ENCODE measurements at places on chromosomes 1 and 21.

- H3K27ac ChIP-seq: no peak overlapping the region
- H3K36me3 ChIP-seq: no peaks in the 10 kb centered on the region
- H3K4me1 ChIP-seq: peaks cover 25% of the 10 kb centered on the region
- peaks cover 4% of the 10 kb centered on the region for H3K27me3 ChIP-seq
- H3K4me3 ChIP-seq: no peak overlapping the region
Observed at GRCh38 chr1:206510371-206510770, 3.0 kb downstream of the RASSF5 start.

DNA sequence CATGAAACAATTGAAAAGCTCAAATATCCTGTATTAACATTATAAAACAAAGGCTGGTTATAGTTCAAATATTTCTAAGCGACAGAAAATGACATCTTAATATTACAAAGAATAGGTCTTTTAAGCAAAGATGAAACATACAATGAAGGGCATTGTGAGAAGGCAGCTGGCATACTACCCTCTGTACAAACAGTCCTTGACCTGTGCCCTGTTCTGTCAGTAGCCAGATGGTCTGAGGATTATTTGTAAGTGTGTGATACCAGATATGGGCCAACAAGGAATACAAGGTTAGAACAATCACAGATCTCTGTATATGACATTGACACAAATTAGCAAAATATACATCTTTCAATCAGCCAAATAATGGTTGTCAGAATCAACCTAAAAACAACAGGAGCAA lies 1350.4 kb downstream of the AMY1C start:
- H3K27ac ChIP-seq: no peak overlapping the region
- H3K36me3 ChIP-seq: no peaks in the 10 kb centered on the region
- no peaks in the 10 kb centered on the region for H3K4me1 ChIP-seq
- H3K27me3 ChIP-seq: no peaks in the 10 kb centered on the region

DNA sequence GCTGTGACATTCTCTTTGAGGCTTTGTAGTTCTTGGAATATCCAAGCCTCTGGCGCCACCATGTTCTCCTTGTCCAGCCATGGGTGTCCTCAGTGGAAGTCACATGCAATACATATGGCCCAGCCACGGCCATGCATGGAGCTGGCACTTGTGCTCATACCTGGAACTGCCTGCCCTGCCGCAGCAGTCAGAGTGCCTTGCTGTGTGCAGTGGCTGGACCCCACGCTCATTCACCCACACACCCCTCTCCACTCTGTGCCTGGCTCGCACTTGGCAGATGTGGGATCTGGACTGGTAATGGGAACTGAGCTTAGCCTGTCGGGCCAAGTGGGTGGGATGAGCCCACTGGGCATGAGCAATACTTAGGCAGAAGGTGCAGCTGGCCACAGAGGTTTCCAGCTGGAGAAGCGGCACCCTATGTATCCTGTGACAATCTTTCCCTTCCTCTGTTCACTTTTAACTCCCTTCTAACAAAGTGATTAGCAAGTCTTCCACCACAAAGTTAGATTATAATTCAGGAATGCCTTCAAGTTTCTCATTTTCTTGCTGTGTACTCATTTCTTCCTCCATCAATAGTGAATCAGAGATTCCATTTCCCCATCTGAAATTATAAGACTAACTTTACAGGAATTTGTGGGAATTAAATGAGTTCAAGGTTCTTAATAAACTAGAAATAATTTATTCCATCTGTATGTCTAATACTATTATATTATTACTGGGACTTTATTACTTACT lies 351.6 kb upstream of the NCAM2 start:
- H3K36me3 ChIP-seq: no peaks in the 10 kb centered on the region
- H3K27ac ChIP-seq: no peak overlapping the region
- no peak for DNase-seq
- no peak overlapping the region for H3K4me3 ChIP-seq
- H3K27me3 ChIP-seq: no peaks in the 10 kb centered on the region

- no peak for DNase-seq
- no peaks in the 10 kb centered on the region for H3K4me1 ChIP-seq
- no peak overlapping the region for H3K4me3 ChIP-seq
- no peaks in the 10 kb centered on the region for H3K27me3 ChIP-seq
- H3K27ac ChIP-seq: no peak overlapping the region
- no peaks in the 10 kb centered on the region for H3K36me3 ChIP-seq
Observed at GRCh38 chr1:183770816-183771128, 34.1 kb upstream of the RGL1 start.

DNA sequence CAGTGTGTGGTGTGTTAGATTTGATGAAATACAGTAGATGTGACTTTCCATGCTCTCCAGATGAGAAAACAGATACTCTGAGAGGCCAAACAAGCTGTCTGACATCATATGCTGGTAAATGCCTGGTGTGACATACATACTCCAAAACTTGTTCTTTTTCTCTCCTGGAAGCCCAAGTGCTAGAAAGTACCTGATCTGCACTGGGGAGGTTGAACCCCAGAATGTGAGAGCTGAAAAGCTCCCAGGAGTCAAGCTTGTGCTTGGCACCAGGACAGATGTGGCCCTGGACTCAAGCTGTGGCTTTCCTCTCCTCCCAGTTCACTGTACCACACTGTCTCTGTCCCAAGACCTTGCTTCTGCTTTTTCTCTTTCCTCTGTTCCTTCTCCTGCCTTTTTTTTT lies 389.0 kb upstream of the USP24 start:
- no peaks in the 10 kb centered on the region for H3K27me3 ChIP-seq
- no peaks in the 10 kb centered on the region for H3K4me1 ChIP-seq
- H3K27ac ChIP-seq: no peak overlapping the region
- DNase-seq: no peak

DNA sequence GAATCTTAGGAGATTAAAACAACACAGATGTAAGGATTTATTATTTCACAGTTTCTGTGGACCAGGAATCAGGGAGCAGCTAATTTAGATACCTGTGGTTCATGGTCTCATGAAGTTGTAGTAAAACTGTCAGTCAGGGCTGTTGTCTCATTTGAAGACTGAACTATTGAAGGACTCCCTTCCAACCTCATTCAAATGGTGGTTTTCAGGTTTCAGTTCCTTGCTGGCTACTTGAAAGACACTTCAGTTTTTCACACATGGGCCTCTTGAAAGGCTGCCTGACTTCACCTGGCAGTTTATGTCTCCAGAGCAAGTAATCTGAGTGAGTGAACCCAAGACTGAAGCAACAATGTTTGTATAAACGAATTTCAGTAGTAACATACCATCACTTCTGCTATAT lies 915.9 kb downstream of the PLA2G4A start:
- H3K27me3 ChIP-seq: no peaks in the 10 kb centered on the region
- DNase-seq: no peak
- no peak overlapping the region for H3K27ac ChIP-seq
- H3K4me1 ChIP-seq: no peaks in the 10 kb centered on the region
- H3K36me3 ChIP-seq: no peaks in the 10 kb centered on the region

GRCh38 chr1:221667504-221667903 lies 74.4 kb downstream of the DUSP10 start:
- no peak for DNase-seq
- H3K27ac ChIP-seq: no peak overlapping the region
- H3K4me1 ChIP-seq: no peaks in the 10 kb centered on the region
- H3K27me3 ChIP-seq: no peaks in the 10 kb centered on the region

DNA sequence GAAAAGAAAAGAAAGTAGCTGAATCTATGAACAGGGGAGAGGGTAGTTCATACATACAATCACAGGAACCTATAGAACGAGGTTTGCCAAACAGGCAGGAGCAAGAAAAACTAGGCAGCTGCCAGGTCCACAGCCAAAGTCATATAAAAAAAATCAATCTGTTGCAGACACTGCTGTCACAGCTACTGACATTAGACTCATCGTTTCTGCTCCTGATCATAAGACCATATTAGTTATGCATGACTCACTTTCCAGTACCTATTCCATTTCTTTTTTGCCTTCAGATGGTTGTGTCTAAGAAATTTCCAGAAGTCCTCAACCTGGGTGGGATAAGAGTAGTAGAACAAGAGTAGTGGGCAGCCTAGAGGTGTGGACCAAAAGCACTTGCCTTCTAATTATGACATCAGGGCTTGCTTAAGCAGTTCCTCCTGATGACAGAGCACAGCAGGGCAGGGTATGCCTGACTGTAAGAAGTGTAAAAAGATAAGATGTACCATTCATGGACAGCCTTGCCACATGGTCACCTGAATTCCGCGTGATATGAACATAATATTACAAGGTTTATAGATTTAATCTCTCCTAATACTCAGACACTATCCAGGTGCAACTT lies 323.2 kb upstream of the SGIP1 start:
- H3K36me3 ChIP-seq: no peaks in the 10 kb centered on the region
- no peak overlapping the region for H3K4me3 ChIP-seq
- no peak for DNase-seq
- peaks cover 11% of the 10 kb centered on the region for H3K4me1 ChIP-seq
- no peak overlapping the region for H3K27ac ChIP-seq
- H3K27me3 ChIP-seq: no peaks in the 10 kb centered on the region
